ENCODE measurements at places on chromosomes 5 and 9.

DNA sequence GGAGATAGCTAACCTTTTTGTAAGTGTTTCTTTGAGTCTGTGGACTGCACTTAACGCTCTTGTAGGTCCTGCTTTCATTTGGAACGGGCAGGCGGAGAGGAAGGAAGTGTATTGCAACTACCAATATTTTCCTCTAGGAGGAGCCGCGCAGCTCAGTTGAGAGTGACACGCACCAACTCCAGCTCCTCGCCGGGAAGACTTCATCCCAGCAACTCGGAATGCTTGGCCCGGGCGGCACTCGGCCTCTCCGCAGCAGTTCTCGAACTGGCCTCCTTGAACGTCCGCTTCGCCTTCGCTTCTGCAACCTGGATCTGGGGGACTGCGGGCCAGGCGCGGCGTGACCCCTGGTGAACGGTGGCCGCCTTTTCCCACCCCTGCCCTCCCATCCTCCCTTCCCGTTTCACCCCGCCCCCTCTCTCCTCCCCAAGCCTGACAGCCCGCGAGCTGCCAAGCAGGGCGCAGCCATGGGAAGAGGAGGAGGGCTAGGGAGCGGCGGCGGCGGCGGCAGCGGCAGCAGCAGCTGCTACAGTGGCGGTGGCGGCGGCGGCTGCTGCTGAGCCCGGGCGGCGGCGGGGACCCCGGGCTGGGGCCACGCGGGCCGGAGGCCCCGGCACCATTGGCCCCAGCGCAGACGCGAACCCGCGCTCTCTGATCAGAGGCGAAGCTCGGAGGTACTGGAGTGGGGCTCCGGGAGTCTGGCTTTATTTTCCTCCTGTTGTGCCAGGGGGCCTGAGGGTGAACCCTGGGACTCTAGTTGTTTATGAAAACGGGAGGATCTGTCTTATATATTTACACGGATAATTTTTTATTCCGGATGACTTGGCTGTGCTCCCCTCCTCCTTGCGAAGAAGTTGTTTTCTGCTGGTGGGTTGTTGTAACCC, at the start of gene GHR:
Gene GHR, plus strand, starts transcription at position 155 of the 881 bp plus-strand sequence. CDS start 142,436 bp downstream, outside the sequence.
- peak; percentile 19 for DNase-seq

- DNase-seq: no peak
Measured at GRCh38 chr5:14123974-14124482, 19.1 kb upstream of the TRIO start.

DNA sequence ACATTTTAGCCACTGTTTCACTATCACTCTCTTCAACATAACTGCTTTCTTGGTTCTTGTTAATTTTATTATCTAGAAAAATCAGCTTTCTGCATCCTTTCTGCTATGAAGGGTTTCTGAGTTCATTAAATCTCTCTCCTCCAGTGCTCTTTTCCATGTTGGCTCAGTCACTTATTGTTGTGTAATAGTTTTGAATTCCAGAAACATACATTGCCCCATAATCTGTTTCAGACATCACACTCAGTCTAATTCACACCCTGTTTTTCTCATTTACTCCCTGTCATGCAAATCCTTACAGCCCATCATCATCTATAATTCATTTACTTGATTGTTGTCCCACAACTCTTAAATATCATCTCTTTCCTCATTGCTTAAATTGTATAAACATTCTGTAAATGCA, 176.1 kb upstream of the CDH12 start:
- DNase-seq: no peak

DNA sequence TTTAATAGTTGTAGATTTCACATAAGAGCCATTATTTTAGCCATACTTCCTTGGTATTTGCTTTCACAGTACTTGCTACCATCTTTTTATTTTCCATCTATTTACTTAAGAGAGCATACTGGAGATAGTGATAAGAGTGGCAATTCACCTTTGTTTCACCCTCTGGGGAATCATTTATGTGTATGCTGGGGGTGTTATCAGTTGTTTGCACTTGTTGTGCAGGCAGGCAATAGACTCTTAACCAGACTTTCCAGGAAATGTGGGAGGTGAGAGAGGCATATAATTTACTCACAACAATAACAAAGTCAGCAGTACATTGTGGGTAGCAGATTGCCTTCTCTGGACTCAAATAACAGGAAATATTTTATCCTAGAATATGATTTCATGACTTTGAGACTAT, 1018.3 kb downstream of the CDH12 start:
- DNase-seq: no peak

- no peak for DNase-seq
Measured at GRCh38 chr9:134486596-134486995, 155.0 kb upstream of the COL5A1 start.

DNA sequence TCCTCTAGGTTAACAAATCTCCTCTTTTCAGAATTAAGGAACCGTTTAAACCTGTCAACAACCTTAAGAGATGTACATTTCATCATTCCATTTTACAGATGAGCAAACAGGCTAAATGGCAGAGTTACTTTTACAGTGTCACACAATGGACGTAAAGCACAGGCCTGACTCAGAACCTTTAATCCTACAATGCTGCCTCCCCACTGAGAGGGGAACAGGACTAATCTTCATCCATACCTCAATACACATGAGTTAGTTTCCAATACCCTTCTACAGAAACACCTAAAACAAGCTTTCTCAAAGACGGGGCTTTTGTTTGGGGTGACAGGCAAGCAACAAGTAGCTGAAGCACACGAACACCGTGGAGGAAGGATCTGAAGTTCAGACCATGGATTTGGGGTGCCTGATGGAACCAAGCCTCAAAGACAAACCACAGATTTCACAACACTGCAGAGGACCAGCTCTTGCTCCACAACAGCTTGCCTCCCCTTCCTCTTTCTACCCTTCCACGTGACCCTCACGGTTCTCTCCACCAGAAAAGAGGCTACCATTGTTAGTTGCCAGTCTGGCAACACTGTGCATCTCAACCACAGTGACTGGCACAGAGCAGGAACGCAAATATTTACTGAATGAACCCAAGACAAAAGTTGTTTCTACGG, 1.8 kb downstream of the RNF130 start:
- DNase-seq: no peak

- no peak for DNase-seq
Measured at GRCh38 chr5:41482173-41482572, 28.2 kb downstream of the PLCXD3 start.

DNA sequence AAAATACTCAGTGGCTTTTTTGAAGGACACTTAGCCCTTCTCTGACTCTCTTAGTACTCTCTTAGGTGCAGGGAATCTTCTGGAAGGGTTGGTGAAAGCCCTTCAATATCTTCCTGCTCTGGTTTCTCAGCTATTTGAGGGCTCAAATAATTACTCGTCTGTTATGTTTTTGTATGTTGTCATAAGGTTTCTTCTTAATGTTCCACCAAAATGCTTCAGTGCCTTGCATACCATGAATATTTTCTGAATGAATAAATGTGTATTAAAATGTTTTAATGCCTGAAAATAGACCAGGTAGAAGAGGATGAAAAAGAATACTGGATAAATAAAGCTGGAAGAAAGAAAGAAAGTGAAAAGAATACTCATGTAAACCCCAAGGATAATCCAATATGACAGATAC, 124.3 kb downstream of the STK32A start:
- no peak for DNase-seq

DNA sequence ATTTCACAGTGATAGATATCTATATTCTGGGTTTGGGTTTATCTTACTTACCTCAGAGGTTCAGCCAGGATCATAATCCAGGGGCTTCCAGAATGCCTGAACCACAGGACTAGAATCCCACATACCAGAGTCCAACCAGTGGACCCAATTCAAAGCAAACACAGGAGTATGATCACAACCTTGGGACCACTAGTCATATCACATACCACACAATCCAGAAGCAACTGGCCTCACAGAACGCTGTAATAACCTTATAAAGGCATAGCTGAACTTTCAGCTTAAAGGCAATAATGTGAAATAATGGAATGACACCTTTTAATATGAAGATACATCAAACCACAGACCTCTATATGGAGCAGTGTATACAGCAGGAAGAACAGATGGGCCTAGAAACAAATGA, 25.3 kb downstream of the RAPGEF6 start:
- DNase-seq: no peak

DNA sequence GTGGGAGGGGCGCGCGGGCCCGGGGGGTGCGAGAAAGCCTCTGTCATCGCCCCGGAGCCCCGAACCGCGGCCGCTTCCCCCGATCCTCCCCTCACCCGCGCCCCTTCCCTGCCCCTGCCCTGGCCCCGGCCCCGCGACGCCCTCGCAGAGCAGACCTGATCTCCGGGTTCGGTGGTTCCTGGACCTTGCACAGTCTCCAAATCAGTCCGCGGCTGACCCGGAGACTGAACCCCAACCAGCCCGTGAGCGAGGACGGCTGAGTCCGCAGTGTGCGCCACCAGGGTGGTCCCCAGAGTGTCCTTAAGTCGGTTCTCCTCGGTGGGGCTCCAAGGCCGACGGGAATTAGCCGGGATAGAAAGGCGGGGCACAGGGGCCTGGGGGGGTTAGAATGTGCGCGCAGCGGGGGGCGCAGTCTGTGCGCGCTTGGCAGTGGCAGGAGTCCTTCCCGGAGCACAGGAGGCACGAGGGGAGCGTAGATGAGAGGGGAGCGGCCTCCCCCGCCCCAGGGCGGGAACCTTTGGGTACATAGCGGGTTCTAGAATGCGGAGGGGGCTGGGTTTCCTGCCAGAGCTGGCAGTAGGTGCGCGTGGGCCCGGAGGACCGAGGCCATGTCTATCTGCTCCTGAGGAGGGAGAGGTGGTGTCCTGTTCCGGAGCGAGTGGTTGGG, 779 bp downstream of the PKN3 start:
- DNase-seq: peak; percentile 16

DNA sequence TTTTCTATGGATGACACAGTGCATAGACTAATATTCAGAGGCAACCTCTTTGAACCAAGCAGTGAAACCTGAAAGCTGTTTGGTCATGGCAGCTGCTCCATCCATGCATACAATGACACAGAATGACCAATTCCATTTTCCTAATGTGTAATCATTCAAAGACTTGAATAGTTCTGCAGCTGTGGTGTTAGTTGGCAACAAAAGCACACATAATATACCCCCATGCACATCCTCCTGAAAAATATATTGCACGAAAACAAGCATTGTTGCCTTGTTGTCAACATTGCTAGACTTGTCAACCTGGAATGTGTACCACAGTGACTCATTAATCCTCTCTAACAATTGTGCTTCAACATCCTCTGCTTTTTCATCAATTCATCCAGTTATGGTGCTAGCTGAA, 71.0 kb upstream of the SEMA6A start:
- DNase-seq: no peak

DNA sequence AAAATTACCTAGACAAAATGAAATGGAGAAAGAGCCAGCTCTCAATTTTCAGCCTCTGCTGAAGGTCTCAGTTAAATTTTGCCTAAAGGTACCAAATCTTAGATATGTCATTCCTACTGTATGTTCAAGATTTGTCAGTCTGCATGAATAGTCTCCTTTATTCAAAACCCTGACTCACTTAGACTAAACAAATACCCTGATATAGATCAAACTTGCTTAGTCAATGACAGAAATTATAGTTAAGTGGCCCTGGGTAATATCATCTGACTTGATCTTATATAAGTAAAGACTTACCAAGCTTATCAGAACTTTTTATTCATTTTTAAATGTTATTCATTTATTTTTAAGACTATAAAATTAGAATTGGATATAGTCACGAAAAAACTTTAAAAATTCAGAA, 12.2 kb downstream of the MEGF9 start:
- no peak for DNase-seq

DNA sequence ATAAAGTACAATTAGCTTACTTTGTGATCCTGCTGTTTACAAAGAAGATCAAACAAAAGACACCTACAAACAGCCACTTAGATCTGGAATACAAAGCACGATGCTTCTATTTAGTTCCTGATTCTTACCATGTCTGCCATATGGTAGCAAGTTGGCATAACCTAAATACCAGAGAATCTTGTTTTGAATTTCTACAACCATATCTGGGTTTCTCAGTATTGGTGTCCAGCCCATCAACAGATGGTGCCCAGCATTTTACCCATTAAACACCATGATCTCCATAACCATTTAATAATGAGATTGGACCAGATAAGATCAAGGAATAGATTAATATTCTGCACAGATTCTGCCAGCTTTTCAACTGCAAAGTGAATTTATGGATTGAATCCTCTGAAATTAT, 29.8 kb downstream of the SLC24A2 start:
- DNase-seq: no peak

GRCh38 chr5:141771031-141771430, 89.0 kb upstream of the ARAP3 start:
- no peak for DNase-seq

DNA sequence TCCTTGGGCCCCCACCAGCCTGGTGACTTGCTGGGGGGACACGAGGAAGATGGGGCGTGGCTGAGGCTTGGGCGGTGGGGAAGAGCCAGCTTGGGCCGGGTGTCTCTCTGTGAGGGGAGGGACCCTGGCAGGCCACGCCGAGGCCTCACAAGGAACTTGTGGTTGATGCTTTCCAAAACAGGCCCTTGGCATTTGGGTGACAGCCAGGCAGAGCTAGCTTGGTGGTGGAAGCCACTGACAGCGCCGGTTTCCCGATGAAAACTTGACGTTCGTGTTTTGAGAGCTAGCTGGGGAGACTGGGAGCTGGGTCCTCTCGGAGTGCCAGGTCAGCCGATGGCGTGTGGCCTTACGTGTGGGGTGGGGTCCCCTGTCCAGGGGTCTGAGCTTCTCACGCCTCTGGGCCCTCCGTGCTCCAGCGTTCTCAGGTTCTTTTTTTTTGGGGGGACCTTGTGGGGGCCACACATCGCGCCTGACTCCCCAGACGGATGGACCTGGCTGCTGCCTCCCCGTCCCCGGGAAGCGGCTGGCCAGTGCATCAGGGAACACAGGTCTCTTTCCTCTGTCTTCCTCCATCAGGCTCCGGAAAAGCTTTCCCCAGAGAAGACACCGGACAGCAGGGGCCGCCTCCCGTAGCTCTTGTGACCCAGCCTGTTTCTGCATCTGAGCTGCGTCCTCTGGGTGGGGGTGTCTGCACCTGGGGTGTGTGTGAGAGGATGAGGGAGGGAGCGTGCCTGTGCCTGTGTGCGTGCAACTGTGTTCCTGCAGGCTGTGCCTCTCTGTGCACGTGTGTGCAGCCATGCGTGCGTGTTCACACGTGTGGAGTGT, 129.3 kb upstream of the LPCAT1 start:
- DNase-seq: no peak

DNA sequence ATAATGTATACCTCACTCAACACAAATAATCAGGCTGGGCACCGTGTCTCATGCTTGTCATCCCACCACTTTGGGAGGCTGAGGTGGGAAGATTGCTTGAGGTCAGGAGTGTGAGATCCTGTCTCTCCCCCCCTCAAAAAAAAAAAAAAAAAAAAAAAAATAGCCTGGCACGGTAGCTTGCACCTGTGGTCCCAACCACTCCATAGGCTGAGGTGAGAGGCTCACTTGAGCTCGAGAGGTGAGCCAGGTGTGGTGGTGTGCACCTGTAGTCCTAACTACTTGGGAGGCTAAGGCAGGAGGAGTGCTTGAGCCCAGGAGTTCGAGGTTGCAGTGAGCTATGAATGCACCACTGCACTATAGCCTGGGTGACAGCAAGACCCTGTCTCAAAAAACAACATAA, 9.6 kb upstream of the ETF1 start:
- no peak for DNase-seq

DNA sequence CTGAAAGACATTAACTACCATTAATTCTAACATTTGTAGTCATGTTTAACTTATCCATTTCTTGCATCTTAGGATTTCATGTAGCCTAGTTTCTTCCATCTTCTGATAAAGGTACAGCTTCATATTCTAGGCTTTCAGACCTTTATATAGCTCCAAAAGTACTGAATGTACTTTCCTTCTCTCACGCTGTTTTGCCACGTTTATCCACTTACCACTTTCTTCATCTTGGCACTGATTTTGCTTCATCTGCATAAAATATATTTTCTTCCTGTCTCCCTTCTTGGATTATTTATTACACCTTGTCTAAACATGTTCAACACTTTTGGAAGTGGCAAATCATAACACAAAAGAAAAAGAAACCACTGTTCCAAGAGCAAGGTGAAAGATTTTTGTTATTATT, 553.8 kb downstream of the DTWD2 start:
- no peak for DNase-seq

Data from stimulated activated CD4-positive, alpha-beta T cell treated with anti-CD3 and anti-CD28 coated beads, Interleukin-4, amount 100 ng/mL, for 48 hours (primary cell).